Cerebellar nuclear complex (tissue), 1 donor: ENCODE measurements at places on chromosomes 3 and 15.

DNA sequence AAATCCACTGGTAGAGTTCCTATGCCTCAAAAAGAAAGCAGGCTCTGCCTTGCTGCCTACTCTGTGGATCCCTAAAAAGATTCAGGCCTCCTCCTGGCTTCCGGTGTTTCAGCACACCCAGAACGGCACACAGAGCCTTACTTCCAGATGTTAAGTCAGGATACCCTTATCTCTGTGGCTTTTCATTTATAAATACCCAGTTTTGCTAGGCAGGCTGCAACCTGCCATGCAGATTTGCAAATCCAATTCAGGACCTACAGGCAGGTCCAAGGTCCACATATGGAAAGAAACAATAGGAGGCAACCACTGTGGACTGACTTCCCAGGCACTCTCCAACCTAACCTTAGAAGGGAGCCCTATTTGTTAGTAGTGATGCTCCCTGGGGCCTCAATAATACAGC lies 30.7 kb downstream of the EFL1 start:
- no peak for DNase-seq

GRCh38 chr15:69388260-69388705 lies 25.9 kb upstream of the KIF23 start:
- DNase-seq: no peak

DNA sequence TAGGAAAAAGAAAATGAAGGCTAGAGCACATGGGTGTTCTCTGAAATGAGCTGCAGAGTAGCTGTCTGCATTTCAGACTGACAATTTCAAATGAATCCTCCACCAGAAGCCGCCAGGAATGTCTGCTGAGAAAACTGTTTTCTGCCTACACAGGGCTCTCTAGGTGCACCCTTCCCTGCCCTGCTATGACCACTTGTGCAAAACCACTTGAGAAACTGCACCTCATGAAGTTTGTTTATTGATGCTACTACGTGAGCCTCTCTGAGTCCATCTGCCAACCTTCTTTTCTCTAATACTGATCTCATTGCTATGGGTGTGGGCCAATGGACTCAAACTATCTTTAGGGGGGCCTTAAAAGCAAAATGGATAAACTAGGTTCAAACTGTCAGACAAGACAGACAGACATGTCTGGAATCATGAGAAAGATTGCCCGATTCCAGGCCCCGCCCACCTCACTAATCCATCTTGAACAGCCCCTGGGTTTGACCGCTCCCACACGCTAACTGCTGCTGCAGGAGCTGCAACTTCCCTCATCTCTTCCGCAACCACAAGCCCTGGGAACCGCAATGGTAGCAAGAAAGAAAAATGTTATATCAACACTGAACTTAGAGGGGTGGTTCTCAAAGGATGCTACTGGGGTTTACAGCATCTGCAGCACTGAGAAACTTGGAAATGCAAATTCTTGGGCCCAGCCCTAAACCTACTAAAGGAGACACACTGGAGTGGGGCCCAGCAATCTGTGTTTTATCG lies 9.0 kb upstream of the CD47 start:
- DNase-seq: no peak

- no peak for DNase-seq
Observed at GRCh38 chr3:133159498-133160475, 121.6 kb downstream of the TMEM108 start.

- no peak for DNase-seq
Observed at GRCh38 chr3:64627471-64628321, 60.1 kb downstream of the ADAMTS9 start.

GRCh38 chr3:127443581-127444375 lies 146.8 kb downstream of the TPRA1 start:
- no peak for DNase-seq

GRCh38 chr3:46670891-46671427 lies 22.5 kb downstream of the ALS2CL start:
- DNase-seq: no peak

DNA sequence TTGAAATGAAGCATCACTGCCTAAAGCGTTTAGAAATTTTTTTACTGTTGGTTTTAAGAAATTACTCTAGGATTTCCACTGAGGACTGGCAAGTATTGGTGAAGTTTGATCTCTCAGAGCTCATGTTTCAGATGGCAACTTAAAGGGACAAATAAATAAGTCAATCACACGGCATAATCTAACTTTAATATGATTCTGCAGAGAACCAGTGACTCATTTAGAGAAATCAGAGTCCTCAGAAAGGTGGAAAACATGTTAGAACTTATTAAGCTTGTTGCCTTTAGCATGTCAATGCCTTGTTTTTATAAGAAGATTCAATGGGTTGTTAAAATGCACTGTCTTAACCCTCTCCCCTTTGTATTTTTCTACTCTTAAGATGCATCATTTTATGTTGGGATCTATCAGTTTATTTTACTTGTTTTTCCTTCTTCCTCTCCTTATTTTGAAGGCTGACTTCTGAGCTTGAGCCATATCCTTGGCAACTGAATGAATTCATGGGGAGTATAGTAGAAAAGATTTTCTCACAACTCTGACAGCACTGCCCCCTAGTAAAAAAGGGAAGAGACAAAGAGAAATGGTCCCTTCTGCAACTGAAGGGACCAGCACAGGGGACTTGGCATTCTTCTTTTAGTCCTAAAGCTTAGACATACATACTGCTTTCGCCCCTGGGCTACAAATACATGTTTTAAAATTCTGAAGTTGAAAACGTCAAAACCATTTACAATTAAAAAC lies 431.2 kb downstream of the LPP start:
- no peak for DNase-seq

DNA sequence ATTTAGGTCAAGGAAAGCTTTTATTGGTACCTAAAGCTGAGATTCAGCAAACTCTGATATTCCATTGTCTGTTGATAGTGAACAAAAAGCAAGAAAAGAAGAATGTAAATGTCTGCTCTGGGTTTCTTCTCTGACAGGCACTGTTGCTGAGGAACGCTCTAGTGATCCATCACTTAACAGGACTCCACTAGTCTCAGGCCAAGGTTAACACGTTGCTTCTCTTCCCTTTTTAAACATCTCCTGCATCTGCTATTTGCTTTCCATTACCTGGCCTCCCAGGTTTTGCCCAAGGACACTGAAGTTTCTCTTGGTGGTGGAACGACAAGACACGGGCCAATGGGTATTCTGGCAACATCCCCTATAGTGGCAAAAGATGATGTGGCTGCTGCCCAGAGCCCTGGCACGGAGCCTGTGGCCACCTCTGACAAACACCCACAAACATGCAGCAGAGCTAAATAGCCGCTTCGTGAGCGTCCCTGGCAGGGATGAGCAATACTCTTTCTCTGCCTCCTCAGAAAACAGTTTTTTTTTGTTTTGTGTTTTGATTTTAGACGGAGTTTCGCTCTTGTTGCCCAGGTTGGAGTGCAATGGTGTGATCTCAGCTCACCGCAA lies 97.8 kb upstream of the AKAP13 start:
- no peak for DNase-seq

DNA sequence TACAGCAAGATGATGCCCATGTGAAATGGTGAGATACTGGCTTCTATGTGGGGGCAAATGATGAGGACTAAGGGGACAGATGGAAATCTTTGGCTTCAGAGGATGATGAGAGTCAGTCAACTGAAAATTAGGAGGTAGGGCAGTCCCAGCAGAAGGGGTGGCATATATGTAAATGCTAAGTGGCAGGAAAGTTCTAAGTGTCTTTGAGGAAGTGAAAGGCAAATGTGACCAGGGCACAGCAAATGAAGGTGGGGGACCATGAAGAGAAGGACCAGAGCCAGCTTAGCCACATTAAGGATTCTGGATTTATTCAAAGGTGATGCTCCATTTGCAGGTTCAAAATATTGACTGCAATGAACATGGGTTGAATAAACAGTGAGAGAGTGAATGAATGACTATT lies 29.2 kb upstream of the LIMD1 start:
- DNase-seq: no peak

GRCh38 chr3:194283221-194284006 lies 67.7 kb downstream of the CPN2 start:
- no peak for DNase-seq

DNA sequence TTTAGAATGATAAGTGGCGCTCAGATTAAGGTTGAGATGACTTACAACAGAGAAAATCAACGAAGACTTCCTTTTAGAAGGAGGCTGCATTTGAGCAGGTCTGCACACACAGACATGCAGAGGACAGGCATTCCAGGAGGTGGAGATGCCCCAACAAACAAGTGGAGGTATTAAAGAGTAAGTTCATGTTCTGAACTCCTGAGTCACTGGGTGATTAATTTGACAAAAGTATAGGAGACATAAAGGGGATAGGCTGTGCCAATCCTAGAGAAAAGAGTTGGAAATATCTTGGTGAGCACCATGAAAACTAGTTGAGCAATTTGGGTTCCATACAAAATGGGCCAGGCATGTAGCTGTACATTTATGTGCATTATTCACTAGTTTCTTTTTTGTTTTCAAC lies 33.5 kb upstream of the BCL6 start:
- DNase-seq: no peak

DNA sequence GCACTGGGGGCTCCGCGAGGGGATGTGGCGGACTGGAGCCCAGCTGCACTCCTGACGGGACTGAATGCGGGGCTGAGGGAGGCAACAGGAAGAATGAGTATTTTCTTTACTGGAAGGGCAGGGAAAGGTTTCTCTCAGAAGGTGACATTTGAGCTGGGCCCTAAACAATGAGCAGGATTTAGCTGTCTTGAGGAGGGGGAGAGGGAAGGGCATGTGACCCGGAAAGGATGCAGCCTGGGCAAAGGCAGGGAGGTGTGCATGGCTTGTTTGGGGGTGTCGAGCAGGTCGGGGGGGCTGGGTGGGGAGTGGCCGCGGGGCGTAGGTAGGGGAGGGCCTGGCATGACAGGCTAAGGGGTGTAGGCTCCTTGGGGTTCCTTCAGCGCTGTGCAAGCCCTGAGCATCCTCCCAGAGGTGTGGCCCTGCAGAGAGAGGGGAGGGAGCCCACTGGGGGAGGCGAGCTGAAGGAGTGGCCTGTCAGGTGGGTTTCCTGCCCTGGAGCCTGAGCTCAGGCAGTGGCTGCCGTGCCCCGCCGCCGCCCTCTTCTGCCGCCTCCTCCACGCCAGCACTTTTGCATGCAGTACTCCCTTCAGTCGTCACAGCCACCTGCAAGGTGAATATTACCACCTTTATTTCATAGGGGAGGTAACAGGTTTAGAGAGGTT lies 17.2 kb upstream of the ANKDD1A start:
- DNase-seq: no peak

GRCh38 chr15:53648934-53649333 lies 110.5 kb downstream of the WDR72 start:
- no peak for DNase-seq

DNA sequence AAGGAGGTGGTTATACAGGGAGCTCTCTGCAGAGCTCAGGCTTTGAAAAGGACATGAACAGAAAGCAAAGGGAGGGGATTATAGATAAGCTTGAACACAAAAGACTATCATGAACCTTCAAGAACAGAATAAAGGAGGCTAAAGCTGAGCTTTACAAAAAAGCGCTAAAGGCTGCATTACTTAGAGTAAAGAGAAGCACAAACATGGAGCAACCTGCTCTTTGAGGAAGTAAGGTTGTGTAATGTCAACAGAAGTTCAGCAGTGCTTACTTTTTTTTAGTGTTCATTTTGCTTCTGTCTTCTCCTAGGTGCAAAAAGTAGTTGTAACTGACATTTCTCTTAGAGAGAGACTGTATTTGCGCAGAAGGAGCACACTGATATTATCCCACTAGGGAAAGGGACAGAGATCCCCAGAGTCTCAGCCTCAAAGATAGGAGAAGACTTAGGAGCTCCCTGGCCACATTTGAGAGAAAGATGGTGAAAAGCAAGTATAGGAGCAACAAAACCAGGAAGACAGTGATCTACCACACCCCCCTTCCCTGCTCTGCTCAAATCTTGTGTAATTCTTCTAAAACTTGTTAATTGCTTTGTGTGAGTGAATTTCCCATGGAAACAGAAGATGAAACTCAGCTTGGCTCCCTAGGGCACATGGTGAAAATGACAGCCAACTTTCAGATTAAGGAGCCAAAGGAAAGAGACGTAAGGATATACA lies 54.7 kb downstream of the QTRT2 start:
- DNase-seq: no peak

DNA sequence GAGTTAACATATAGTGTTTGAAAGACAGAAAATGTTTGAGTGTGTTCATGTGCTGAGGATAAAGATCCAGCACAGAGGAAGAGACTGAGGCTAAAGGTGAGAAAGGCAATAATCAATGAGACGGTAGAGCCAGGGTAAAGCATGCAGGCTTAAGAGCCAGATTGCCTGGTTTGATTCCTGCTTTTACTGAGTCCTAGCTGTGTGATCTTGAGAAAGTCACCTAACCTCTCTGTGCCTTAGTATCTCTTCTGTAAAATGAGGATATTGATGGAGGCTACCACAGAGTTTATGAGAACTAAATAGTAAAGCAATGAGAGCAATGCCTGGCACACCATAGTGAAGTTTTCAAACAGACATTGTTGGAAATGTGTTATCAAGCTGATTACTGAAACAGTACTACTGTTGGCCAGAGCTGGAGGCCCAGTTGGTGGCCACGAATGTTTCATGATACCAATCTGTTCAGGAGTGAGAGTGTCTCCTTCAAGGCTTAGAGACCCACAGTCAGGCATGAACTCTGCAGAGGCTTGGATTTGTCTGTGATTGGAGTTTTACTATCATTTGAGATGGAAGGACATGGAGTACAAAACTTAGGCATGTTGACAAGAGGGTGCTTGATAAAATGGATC lies 26.8 kb downstream of the IL16 start:
- DNase-seq: no peak

- no peak for DNase-seq
Observed at GRCh38 chr3:66028457-66028856, 10.3 kb downstream of the MAGI1 start.

GRCh38 chr3:11803977-11804892 lies 42.5 kb downstream of the TAMM41 start:
- peak; percentile 5 for DNase-seq

DNA sequence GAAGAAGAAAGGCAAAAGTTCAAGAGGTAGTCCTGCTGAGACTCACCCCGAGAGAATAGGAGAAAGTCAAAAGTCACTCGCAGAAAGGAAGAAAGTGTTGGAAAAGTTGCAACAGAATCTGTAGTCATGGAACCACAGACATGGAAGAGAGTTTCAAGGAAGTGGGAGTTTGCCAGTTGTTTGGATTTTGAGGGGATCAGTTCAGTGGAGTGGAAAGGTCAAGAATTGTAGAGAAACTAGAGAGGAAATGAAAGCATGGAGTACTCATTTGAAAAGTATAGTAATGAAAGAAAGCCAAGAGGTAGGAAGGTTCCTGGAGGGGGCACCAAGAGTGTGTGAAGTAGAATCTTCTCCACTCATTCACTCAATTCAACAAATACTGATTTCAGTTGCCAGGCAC lies 34.7 kb downstream of the SPTSSB start:
- DNase-seq: no peak
